ENCODE measurements at places on chromosomes 3 and 15. TPM values are rescaled to one million over a fixed set of nuclear protein-coding genes. Genes with fewer than 3 reads are reported as not detected.

LRTM1 gene
- total RNA-seq: not detected

DNA sequence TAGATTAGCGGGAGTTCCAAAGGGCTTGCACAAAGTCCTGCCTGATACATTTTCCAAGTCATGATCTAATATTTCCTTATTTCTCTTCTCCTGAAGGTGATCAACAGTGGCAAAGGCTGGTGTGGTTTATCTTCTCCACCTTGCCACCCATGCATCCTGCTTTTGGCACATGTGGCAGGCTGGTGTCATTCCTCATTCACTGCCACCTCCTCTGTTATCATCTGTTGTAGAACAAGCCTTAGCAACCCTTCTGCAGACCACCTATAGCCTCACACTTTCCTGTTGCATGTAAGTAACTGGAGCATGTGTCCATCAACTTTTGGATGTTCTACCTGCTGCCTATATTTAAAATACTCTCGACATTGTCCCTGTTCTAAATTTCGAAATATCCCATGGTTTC lies 294.1 kb downstream of the ZBTB20 start:
- no peak for DNase-seq

GRCh38 chr15:89497231-89497630 lies 848 bp upstream of the RHCG start:
- no peak for DNase-seq

DNA sequence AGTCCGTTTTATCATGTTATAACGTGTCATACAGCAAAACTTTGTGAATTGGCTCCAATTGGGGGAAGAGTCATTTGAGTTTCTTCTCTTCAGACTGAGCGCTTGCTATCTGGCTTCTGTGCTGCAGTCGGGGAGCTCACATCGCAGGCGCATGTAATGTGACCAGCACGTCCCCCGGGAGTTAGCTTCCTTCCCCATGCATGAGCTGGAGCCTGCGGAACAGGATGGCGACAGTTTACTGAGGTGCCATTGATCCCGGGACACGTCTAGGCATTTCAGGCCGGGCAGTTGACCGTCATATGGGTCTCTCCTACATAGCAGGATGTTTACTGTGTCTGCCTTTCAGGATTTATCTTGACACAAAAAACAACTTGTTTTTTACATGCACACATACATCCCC lies 44.8 kb downstream of the CMTM8 start:
- peak; percentile 64 for DNase-seq

DNA sequence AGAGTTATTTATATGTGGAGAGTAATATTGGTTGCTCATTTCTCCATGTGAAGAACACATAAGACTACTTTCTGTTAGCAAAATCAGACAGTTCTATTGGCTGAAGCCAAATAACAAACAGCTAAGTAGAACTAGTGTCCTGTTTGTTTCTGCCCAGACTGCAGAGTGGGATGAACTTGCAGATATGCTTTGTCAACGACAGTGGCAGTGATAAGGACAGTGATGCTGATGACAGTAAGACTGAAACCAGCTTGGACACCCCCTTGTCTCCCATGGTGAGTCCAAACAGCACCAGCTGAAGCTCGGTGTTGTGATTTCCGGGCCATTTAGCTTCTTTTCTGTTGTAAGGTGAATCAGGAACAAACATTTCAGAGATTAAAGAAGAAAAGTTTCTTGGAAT lies 102.6 kb upstream of the IL12A start:
- no peak for DNase-seq
